Neural progenitor cell (in vitro differentiated cells): ENCODE measurements at places on chromosomes 7 and 10.
A peak's percentile ranks its signal among the peaks of the same experiment; 100 is the strongest.

- DNase-seq: no peak
Observed at GRCh38 chr10:77192402-77192801, 445.2 kb downstream of the KCNMA1 start.

DNA sequence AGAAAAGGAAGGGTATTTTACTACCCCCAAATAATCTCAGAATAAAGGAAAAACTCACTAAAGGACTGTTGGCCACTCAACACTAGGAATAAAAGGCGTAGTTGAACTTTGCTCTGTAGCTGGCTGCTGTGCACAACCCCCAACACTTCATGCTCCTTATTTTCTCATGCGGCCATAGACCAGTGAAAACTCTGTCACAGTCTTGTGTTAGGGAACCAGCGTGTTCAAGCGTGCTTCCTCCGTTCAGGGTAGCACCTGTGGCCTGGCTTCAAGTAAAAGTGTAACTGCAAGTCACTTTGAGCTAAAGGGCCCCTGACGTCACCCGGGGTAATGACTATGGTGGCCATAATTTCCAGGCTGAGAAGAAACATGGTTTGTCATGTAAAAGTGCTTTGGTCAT lies 27.0 kb downstream of the BLNK start:
- DNase-seq: no peak

- no peak for DNase-seq
Observed at GRCh38 chr7:157569967-157570366, 233.2 kb downstream of the DNAJB6 start.

DNA sequence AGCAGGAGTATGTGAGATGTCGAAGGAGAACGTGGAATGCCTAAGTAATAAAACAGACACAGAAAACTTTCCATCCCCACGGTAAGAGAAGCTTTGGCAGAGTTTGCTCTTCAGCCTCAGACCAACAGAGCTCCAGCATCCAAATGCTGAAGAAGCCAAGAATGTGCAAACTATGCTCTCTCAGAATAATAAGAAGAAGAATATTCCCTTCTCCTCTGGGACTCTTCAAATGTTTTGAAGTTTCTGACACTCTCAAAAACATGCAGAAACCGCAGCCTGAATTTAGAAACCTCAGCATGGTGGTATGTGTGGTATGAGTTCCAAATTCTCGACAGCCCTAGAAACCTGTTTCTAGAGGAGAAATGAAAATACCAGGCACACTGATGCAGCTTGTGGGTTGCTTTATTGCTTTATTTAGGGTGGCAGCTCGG lies 113.3 kb downstream of the KCNMA1 start:
- no peak for DNase-seq

DNA sequence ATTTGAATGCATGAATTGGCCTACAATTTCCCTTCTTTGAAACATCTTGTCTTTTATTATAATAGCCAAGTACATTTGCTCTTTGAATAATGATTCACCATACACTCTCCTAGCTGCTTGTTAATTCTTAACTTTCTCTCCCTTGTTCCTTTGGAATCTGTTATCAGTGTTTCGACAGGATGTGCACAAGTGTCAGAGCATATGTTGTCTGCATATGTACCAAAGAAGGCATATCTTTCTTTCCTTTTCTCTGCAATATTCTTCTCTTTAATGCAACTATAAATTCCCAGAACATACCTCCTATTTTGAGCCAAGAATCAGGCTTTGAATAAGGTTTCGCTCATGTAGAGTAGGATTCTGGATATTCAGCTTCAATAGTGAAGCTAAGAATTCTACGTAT lies 848.3 kb upstream of the C7orf33 start:
- DNase-seq: no peak

DNA sequence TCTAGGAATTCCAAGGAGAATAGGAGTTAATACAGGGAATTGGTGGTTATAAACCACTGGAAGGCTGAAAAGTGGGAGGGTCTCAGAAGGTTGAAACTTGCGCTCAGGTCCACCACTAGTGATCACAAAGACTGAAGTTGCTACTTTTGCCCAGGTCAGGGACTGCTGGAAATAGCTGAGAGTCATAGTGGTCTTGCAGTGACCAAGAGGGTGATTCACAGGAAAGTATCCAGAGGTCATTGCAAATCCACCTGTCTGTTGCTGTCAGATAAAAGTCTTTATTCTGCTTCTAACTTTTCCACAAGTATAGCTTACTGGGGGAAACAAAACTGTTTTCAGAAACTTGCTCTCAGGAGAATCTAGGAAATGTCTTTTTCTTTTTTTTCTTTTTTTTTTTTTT lies 211.5 kb upstream of the PRSS1 start:
- DNase-seq: no peak

- DNase-seq: no peak
Observed at GRCh38 chr10:87646192-87646909, 13.3 kb upstream of the PAPSS2 start.

- no peak for DNase-seq
Observed at GRCh38 chr10:107834706-107835105, 670.2 kb upstream of the SORCS1 start.

GRCh38 chr7:150846291-150847115 lies 5.8 kb upstream of the AOC1 start:
- DNase-seq: no peak

GRCh38 chr7:70063927-70064326 lies 465.7 kb downstream of the AUTS2 start:
- no peak for DNase-seq

GRCh38 chr7:25622695-25623094 lies 394.4 kb upstream of the NPVF start:
- no peak for DNase-seq

DNA sequence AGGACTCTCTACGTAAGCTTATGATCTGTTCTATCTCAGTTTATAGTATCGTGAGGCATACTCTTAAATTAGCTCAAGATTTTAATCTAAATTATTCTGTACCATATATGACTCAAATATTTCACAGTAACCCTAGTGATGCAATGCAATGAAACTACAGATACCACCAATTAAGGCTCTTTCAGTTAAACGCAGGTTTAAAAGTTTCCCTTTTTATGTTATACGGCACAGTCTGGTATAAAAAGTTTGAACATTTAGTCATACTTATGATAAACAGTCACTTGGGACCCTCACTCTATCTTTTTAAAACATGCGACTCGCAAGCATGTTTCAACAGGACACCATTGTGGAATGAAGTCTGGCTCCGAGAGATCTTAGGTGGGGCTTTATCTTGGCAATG lies 107.2 kb downstream of the CDK6 start:
- no peak for DNase-seq

DNA sequence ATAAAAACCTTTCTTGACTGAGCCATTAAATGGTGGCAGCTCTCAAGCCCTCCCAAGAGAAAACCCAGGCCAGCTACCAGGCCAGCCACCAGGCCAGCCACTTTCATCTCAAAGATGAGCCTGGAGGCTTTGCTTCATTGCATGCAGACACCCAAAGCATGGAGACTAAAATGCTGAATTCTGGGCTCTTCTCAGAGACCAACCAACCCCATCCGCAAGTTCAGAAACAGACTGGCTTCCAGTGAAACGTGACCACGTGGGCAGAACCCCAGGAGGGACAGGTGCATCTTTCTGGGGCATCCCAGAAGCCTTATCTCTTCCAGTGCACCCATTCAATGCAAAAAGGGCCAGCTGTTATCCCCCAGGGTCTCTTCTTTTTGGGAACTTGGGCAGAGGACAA lies 20.9 kb downstream of the CHST15 start:
- no peak for DNase-seq

- peak; percentile 82 for DNase-seq
Observed at GRCh38 chr7:154231732-154232131, 179.5 kb downstream of the DPP6 start.

GRCh38 chr10:60952067-60952845 lies 8.3 kb upstream of the RHOBTB1 start:
- no peak for DNase-seq

GRCh38 chr10:1109795-1110673 lies 53.8 kb downstream of the WDR37 start:
- DNase-seq: peak; percentile 81

DNA sequence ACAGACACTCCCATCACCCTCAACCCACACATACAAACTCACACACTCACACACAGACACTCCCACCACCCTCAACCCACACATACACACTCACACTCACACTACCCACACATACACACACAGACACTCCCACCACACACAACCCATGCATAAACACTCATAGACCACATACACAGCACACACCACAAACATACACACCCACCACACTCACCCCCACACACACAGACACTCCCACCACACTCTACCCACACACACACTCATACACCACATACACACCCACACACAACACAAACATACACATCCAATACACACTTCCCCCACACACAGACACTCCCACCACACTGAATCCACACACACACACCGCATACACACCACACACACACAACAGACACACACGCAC lies 521.2 kb downstream of the TCERG1L start:
- no peak for DNase-seq

GRCh38 chr7:120991581-120991980 lies 3.1 kb downstream of the CPED1 start:
- DNase-seq: no peak

DNA sequence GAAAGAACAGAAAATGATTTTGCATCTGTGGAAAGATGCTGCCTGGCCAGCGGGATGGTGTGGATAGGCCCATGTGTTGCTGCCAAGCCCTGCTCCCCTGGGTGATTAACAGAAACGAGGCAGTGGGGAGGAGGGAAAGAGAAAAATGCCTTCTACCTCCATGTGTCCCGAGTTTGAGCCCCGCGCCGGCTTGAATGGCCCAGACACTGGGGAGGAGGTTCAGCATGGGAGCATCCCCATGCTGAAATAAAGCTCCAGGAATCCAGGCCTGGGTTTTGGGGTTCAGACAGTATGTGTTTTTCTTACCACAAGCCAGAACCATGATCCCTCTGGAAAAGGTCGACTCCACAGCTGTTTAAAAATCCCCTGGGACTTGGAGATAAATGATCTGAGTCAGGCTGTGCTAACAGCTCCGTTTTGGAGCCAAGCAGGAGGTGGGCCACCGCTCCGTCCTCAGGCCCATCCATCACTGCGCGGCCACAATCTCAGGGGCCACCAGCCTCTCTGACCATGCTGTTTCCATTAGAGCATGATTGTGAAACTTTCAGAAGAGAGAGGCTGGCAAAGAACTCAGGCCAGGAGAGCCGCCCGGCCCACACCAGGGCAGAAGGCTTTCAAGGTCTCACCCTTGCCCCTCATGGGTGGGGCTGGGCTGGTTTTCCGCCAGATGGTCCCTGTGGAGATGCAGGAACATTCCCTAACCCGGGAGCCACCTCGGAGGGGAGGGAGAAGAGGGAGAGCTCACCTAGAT lies 299.7 kb downstream of the ZEB1 start:
- DNase-seq: no peak

- DNase-seq: peak; percentile 73
Observed at GRCh38 chr7:1248143-1248915, 15.7 kb downstream of the UNCX start.

DNA sequence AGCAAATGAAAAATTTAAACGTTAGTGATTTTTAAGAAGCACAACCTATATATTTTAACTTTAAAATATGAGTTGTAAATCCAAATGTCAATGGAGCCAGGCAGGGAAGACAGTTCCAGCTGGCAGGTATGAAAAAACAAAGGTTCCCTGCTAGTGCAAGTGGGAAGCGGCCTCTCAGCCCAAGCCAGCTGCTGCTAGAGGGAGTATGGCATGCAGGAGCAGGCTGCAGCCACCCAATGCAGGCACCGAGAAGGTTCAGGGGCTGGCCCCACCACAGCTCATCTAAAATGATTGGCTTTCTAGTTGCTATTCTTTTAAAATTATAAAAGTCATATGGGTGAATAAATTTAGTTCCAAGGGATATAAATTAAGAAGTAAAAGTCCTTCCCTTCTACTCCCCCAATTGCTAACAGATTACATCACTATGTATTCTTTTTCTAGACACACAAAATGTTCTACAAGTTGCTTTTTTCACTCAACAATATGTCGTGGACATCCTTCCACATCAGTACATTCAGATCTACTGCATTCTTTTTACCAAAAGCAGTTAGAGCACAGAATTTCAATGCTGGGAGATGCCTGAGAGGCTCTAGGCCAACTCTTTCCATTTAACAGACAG lies 69.3 kb downstream of the SGMS1 start:
- peak; percentile 28 for DNase-seq

DNA sequence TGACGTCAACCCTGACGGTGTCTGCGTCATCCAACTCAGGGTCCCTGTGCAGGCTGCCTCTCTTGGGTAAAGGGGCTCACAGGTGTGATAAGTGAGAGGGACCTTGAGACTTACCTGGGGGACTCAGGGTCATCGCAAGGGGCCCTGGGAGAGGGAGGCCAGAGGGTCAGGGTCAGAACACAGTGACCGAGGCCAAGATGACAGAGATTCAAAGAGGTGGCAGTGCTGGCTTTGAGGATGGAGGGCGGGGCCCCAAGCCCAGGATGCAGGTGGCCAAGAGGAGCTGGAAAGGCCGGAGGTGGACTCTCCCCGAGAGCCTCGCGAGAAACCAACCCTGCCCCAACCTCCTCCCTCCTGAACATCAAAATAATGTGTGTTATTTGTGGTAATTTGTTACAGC lies 165.2 kb upstream of the PPP2R2D start:
- no peak for DNase-seq

DNA sequence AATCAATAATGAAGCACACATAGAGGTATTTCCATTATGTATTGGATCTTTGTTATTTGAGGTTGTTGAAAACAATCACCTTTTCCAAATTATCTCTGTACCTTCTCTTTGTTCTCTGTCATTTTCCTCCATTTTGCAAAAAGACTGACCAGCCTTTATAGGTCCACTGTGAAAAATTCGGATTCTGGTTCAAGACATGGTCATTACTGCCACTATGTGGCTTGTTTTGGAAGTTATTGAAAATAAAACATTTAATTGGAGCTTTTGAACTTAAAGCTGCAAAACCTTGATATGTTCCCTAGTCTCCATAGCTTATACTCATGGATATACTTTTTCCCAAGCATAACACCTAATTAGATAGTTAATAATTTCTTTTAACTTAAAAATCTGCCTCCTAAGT lies 1094.4 kb downstream of the NRG3 start:
- no peak for DNase-seq

- DNase-seq: no peak
Observed at GRCh38 chr7:7352845-7353244, 170.5 kb downstream of the C1GALT1 start.

GRCh38 chr10:122859527-122859926 lies 13.9 kb upstream of the CUZD1 start:
- DNase-seq: no peak

- DNase-seq: no peak
Observed at GRCh38 chr7:25503306-25503705, 275.0 kb upstream of the NPVF start.

DNA sequence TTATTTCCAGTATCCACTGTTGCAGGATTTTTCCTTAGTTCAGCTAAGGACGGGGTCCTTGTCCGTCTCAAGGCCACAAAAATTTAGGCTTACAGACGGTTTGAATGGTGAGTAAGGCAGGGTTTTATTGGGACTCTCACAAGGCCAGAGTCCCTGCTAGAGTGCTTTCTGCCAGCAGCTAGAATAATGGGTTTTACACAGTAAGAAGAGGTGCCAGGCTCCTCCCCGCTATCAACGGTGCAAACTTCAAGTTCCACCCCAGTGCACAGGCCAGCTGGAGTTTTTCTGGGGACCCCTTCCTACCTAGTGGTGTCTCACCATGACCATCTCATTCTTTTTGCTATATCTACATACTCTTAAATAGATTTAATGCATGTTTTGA lies 198.5 kb upstream of the KCTD7 start:
- DNase-seq: no peak
